ENCODE measurements at places on chromosomes 2 and 18.

DNA sequence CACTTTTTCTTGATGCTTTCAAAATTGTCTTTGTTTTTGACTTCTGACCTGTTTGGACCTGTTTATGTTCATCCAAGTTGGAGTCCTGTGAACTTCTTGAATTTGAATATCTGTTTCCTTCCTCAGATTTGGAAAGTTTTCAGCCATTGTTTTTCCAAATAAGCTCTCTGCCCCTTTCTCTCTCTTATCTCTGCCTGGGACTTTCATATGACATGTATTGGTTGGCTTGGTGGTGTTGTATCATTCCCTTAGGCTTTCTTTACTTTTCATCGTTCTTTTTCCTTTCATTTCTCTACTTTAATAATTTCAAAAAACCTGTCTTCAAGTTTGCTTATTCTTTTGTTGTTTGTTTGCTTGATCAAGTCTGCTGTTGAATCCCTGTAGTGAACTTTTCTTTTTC is 60.1 kb upstream of the LDLRAD4 start:
- no peak for DNase-seq

DNA sequence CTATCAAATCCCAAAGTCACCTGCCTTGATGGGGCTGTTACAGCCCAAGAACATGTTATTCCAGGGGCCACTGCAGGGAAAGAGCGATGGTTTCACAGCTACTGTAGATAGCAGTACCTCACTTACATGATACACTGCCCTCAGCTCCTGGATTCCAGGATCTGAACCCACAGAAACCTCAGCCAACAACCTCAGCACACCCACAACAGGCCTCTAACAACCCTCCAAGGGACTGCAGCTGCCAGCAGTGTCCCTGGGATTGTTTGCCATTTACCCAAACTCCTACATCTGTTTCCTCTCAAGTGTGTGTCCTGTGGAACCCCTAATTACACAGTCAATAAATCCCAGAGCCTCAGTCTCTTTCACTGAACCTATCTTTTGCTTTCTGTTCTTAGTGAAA is 28.2 kb downstream of the OSBPL1A start:
- DNase-seq: no peak

DNA sequence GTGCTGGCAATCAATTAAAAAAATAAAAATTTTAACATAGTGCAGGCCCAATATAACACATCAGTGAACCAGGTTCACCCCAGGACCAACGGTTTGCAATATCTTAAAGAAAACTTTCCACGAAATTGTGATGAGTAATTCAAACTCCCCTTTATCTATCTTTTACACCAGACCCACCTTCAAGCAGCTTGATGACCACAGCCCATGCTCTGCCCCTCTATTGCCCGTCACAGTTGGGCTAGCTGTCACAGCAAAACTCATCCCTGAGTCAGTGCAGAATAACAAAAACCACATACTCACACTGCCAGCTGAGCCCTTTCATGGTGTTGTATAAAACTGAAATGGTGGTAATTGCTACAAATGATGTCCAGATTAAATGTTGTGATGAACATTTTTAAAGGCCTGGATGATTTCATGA is 112.5 kb upstream of the CREB1 start:
- no peak for DNase-seq

- DNase-seq: no peak
These were observed 60.7 kb downstream of the TET3 start for GRCh38 chr2:74045454-74045853.

GRCh38 chr2:120231564-120231973 is 8.4 kb upstream of the TMEM185B start:
- DNase-seq: no peak

DNA sequence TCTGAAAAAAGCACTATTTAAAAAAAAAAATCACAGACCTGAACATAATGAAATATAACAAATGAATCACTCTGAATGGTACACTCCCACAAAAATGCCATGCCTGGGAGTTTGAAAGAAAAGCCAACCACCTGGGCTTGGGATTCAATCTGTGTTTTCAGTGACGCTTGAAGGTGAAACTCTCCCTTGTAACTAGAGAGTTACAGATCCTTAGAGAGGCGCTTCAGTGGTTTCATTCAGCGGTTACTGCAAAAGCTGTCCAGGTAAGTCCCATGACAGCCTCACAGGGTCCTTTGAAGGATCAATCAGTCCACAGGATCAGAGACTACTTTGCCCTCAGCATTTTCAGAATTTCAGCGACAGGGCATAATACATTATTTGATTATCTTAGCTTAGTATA is 627.3 kb downstream of the IRS1 start:
- no peak for DNase-seq

GRCh38 chr2:88831071-88831791 is 139.8 kb downstream of the RPIA start:
- no peak for DNase-seq

- DNase-seq: no peak
These were observed 20.1 kb upstream of the PRLH start for GRCh38 chr2:237546040-237546875.

DNA sequence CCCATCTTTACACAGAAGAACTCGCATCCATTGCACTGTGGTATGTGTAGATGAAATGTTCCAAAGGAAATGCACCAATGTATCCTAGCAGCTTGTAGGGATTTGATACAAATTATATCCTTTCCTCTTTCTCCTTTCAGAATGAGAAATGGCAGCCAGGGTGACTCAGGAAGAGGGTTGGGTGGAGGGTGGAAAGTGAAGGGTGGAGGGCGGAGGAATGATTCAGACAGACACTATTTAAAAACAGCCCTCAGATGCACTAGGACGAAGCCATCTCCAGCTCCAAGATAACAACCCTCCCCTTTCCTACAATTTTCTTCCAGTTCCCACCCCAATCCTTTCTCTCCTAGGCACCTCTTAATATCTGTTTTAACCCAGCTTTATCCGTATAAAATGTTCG is 96.2 kb upstream of the STK39 start:
- no peak for DNase-seq

DNA sequence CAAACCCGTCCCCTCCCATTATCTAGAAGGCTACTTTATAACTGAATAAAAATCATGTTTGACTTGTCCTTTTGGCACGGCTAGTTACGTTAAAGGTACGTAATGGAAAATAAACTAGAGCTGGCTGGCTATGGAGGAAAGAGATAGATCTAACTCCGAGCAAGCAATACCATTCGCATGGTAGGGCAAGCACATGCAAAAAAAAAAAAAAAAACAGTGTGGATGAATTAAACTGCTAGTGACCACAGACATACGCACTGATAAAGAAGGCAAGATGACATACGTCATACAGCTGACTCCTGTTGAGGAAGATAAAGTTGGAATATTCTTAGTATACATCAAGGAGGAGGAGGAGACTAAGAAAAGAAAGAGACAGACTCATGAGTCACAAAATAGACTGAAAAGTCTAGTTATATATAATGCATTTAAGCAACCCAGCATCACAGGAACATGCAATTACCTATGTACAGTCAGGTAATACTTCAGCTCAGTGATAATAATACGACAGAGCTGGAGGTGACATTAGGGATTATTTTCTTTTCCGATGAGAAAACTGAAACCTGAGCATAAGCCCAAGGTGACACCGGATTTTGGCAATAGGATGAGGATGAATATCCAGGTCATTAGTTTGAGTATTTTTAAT is 37.9 kb upstream of the NARS1 start:
- DNase-seq: no peak

GRCh38 chr2:75640621-75641121 is 5.9 kb upstream of the MRPL19 start:
- peak; percentile 11 for DNase-seq

DNA sequence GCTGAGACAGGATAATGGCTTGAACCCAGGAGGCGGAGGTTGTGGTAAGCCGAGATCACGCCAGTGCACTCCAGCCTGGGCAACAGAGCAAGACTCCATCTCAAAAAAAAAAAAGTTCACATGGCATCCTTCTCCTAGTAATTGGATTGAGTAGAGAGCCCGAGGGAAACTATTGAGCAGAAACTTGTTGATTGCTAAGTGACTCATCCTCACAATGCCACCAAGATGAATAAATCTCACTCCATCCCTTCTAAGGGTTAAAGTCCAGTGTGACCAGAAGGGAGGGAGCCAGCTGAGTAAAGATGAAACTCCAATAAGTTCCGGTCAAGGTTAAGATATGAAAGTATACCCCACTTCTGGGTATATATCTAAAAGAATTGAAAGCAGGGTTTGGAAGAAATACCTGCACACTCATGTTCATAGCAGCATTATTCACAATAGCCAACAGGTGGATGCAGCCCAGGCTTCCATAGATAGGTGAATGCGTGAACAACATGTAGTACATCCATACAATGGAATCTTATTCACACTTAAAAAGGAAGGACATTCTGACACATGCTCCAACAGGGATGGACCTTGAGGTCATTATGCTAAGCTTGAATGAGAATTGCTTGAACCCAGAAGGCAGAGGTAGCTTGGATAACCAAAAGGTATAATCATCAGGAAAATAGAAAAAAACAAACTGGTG is 13.0 kb upstream of the FHL2 start:
- DNase-seq: no peak

DNA sequence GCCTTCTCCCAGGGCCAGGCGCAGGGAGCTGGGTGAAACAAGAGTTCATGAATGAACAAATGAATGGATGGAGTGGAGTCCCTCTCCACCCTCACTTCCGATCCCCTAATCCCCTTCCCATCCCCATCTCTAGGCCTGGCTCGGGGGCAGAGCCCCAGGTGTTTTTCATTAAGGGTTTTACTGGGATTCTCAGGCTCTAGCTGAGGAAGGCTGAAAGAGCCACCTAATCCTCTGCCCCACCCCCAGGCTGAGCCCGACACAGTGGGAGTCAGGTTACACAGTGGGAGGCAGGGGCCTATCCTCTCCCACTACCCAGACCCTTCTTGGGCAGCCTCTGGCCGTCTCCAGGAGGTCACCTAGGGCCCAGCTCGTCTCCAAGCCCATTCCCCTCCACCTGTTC is 36.1 kb downstream of the SDC1 start:
- DNase-seq: no peak

DNA sequence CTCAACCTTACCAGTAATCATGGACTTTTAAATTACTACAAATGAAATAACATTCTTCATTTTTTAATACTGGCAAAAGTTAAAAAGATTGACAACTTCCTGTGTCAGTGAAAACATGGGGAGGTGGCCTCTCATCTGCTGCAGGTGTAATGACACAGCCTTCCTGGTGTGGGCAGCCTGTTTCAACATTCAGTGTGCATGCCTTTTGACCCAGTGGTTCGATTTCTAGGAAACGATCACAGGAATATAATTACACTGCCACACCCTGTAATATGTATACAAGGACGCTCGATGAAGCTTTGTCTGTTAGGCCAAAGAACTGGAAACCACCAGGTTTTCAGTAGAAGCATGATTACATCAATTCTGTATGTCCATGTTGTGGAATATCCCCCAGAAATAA is 68.7 kb downstream of the MTHFD2 start:
- DNase-seq: no peak

- no peak for DNase-seq
These were observed 85.1 kb upstream of the TTC39C start for GRCh38 chr18:23929362-23929930.

DNA sequence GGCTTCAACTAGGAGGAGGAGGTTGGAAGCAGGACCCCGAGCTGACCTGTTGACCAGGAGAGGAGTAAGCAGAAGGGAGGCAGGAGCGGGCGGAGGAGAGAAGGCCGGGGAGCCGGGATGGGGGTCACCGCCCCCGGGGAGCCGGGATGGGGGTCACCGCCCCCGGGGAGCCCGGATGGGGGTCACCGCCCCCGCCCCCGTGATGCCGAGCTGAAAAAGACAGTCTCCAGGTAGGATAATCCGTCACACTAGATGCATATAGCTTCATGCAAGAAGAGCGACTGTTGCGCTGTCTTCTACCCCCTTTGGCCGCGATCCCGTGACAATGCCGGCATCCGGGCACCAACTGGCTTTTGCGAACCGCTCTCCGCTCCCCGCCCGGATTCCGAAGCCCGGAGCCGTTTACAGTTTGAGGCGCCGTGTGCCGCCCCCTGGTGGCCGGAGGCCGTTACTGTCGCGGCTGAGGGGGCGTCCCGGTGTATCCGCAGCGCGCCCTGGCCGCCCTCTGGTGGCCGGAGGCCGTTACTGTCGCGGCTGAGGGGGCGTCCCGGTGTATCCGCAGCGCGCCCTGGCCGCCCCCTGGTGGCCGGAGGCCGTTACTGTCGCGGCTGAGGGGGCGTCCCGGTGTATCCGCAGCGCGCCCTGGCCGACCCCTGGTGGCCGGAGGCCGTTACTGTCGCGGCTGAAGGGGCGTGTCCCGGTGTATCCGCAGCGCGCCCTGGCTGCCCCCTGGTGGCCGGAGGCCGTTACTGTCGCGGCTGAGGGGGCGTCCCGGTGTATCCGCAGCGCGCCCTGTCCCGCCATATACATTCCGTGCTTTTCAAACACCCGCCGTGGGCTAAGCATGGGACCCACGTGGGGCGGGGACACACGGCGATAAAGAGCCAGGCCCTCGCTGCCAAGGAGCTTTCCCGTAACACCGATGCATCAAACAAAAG is 89.6 kb downstream of the ACTR3 start:
- peak; percentile 7 for DNase-seq

DNA sequence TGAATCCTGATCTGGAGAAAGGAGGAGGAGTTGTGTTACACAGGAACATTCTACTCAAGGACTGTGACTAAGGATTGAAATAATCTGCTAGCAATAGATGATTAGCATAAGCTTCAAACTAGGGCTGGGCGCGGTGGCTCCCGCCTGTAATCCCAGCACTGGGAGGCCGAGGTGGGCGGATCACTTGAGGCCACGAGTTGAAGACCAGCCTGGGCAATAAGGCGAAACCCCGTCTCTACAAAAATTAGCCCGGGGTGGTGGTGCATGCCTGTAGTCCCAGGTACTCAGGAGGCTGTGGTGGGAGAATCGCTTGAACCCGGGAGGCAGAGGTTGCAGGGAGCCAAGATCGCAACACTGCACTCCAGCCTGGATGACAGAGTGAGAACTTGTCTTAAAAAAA is 1.5 kb downstream of the TRMT61B start:
- no peak for DNase-seq

GRCh38 chr2:119206201-119206600 is 17.4 kb upstream of the STEAP3 start:
- no peak for DNase-seq

DNA sequence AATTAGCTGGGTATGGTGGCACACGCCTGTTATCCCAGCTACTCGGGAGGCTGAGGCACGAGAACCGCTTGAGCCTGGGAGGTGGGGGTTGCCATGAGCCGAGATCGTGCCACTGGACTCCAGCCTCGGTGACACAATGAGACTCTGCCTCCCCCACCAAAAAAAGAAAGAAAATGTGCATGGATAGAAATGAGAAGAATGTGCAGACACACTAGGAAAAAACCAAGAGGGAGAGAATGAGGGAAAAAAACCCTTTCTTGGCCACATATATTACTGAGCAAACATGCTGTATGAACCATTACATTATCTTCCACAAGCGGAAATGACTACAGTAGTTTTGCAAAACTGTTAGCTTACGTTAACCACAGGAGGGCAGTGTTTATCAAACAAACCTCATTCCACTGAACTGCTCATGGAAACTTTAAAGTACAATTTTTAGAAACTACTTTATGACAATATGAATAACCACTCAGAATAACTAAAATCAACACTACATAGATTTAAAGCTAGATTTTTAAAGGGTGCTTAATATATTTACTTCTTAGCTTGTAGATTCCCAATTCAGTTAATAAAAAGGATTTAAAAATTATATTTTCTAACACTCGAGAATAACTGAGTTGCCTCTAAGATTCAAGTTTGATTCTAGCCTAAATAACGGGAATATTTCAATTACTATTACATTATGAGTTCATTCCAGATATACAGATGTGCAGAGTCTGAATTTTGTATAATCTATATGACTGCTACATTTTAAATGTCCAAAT is 26.4 kb downstream of the ASXL2 start:
- no peak for DNase-seq

- no peak for DNase-seq
These were observed 10.5 kb downstream of the ACSL3 start for GRCh38 chr2:222871291-222871690.

Data from stimulated activated CD8-positive, alpha-beta memory T cell treated with anti-CD3 and anti-CD28 coated beads, Interleukin-4, amount 100 ng/mL, for 4 hours (primary cell).